ENCODE measurements at places on chromosomes 4 and X. TPM values are rescaled to one million over a fixed set of nuclear protein-coding genes. Genes with fewer than 3 reads are reported as not detected.

- peak; percentile 3 for DNase-seq
Observed at GRCh38 chrX:100895365-100896075, 21.4 kb upstream of the NOX1 start.

DNA sequence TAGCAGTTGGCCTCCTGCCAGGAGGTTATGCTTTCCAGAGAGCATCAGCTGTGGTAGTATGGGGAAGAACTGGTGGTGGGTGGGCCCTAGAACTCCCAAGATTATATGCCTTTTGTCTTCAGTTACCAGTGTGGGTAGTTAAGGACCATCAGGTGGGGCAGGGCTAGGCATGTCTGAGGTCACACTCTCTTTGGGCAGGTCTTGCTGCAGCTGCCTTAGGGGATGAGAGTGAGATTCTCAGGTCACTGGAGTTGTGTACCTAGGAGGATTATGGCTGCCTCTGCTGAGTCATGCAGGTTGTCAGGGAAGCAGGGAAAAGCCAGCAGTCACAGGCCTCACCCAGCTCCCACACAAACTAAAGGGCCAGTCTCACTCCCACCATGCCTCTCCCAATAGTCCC is 172.9 kb upstream of the GYPA start:
- no peak for DNase-seq

GRCh38 chrX:150587585-150588503 is 19.4 kb downstream of the MTM1 start:
- DNase-seq: peak; percentile 17

DNA sequence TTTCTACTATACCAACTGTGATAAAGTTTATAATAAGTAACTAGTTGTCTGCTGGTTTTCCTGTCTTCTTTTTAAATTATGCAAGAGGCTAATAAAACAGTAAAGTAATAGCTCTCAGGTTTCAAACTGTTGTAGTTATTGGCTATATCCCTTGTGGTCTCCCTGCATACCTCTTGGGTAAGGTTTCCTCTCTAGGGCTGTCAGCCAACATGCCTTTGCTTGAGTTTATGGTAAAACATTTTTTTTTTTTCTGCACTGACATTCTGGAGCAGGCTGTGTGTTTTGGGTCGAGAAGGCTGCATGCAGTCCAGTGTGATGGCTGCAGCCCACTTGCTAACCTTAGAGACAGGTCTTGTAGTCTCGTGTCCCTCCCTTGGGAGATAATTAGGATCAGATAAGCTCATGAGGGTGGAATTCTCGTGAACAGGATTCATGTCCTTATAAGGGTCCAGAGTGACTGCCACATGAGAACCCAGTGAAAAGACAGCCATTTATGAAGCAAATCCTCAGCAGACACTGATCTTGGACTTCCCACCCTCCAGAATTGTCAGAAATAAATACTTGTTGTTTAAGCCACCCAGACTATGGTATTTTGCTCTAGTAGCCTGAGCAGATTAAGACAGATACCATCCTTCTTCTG is 831.2 kb downstream of the CCSER1 start:
- DNase-seq: peak; percentile 18

- DNase-seq: no peak
Observed at GRCh38 chrX:16873106-16873505, 2.9 kb upstream of the RBBP7 start.

DNA sequence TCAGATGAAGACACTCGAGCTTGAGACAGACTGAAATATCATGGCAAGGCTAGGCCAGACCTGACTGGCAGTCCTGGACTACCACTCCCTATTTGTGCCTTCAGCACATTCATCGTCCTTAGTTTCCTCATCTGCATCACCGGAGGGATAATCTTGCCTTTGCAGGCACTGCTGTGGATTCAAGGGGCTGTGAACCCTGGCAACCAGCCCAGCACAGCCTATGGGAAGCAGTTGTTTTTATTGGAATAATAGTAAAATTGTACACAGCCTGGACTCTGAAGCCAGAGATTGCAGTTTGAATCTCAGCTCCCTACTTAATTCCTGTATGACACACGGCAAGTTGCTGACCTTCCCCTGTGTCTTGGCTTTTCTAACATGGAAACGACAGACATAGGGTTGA is 161.0 kb downstream of the NSUN7 start:
- no peak for DNase-seq

DNA sequence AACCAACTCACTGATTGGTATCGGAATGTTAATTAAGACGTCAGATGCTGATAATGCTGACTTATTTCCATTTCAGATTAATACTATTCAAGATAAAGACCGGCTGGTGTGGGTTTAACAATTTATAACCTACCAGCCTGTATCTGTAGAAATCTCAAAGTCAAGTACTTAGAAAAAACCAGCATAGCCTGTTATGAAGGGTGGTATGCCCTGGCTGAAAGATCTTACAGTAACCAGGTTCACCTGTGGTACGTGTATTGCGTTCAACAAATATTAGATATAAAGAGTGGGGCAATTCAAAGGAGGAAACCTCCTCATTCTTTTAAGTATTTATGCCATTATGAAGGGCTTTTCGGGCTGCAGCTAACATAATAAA is 240.8 kb upstream of the ANXA3 start:
- no peak for DNase-seq

GRCh38 chrX:123254457-123254856 is 70.4 kb downstream of the GRIA3 start:
- DNase-seq: no peak

GRCh38 chrX:154761977-154762536 is 607 bp upstream of the DKC1 start:
- DNase-seq: no peak

DNA sequence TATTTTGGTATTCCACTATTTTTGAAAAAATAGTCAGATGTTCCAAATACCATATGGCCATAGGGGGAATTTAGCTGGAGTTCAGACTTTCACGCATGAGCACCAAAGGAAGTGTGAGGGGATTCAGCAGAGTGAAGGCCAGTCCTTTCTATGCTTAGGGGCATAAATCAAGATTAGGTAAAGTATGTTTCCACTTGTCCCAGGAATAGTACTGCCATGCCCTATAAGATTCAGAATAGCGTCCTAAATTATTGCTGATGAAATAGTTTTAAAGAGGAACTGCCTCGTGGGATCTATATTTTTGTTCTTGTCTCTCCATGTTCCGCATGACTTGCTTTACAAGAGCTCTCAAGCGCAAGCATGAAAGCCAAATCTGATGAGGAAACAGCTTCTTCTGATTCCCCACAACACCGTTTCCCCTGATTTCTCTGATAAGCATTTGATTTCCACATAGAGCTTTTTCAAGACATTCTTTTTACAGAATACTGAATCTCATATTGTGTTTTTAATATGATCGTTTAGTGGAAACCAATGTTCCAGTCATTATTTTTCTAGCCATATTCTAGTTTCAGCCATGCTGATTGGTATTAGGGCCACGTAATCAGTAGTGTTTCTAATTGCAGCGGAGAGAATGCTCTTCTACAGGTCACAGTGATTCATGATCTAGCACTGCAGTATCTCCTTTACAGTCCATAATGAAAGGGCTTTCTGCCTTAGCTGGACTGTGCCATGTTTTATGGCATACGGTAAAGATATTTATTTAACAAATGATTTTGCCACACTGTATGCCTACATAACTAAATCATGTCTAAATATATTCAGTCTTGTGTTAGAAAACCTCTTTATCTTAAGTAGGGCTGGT is 492.3 kb downstream of the CENPC start:
- no peak for DNase-seq

DNA sequence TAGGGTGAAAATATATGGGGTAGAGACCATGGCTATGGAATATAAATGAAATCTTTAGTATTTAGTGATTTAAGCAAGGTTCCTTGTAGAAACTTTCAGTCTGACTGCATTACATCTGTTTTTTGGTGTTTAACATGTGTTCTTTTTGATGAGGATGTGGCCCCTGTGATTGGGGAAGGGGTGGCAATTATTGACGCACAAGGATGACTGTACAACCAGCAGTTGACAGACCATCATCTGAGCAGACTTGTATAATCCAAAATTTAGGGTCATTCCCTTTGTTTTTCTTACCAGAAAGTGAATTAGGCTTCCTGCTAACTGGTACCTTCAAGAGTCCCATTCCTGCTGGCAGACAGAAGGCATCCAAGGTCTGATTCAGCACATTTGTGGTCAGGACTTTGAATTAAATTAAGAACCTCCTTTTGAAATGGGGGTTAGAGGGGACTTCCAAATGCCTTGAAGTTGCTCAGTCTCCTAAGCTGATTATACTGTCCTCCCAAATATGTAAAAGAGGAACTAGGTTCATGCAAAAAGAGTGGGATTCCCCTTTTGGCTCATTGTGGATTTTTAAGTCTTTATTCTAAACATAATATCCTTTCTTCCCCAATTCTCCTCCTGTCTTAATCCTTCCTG is 112.4 kb upstream of the CXCL13 start:
- no peak for DNase-seq

FAT4 gene
- polyA plus RNA-seq: 35.3 TPM

Data from left kidney (tissue), 8 donors.